ENCODE measurements at places on chromosomes 12 and 14.

GRCh38 chr12:66665435-66665985 lies 13.4 kb downstream of the GRIP1 start:
- no peak for DNase-seq

- no peak for DNase-seq
Measured at GRCh38 chr14:80862983-80863382, 78.6 kb downstream of the CEP128 start.

- no peak for DNase-seq
Measured at GRCh38 chr12:60071759-60072191, 475.9 kb downstream of the SLC16A7 start.

DNA sequence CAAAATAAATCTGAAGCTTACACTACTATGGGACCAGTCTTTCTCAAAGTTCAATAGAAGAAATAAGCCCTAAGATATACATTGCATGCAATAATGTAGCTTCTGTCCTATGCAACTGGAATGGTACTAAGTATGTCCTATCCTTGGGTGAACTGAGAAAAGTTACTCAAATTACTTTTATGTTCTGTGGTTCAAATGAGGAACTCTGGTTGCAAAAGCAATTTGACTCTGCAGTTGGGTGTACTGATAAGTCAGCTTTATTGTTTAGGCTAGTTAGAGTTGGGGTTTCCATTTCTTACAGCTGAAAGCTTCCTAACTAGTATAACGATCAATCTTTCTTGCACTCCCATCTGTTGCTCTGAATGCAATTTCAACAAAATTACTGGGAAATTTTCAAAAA lies 29.2 kb downstream of the GPR135 start:
- no peak for DNase-seq

DNA sequence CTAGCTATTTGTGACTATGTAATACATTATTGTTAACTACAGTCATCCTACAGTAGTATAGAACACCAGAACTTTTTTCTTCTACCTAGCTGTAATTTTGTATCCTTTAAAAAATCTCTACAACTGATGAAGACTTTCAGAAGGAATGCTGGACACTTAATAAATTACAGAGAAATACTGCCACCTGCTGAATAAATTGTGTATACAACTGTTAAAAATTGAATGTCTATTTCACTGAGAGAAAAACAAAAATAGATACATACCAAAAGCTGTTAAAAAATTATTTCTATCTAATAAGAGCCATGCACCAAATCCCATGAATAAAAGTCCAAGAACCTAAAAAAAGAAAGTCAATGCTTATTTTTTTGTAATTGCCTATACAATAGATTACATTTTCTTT lies 6.6 kb downstream of the TSPAN19 start:
- DNase-seq = no peak

GRCh38 chr12:111842556-111843396 lies 748 bp downstream of the MAPKAPK5 start:
- no peak for DNase-seq

- DNase-seq = no peak
Measured at GRCh38 chr14:53491884-53492277, 338.8 kb upstream of the DDHD1 start.

- DNase-seq = no peak
Measured at GRCh38 chr14:83379436-83379835, 1845.8 kb upstream of the SEL1L start.

DNA sequence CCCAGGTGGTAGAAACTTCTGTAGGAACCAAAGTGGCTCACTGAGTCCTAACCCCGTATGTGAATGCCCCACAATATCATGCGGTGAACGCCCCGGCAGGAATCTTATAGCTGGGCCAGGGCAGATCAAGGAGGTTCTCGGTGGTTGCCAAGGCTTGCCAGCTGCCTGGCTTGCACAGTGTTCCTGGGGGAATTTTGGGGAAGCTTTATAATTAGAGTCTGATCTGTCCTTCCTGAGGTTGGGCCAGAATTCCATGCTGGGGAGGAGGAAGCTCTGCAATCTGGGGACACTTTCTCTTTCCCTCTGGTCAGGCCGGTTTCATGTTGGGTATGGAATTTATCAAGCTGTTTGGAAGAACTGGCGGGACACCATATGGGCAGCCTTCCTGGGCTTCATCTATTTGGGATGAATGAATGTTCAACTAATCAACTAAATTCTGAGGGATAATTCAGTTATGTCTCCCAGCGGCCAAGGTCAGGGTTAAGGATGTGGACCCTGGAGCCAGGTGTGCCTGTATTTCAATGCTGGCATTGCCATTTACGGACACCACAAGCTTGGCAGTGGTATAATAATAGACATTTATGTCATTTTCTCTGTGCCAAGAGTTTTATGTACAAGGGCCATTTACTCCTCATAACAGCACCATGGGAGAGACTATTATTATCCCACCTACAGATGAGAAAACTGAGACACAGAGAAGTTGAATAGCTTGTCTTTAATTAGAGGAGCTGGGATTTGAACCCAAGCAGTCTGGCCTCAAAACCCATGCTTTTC lies 54.3 kb downstream of the SVOP start:
- DNase-seq = no peak

DNA sequence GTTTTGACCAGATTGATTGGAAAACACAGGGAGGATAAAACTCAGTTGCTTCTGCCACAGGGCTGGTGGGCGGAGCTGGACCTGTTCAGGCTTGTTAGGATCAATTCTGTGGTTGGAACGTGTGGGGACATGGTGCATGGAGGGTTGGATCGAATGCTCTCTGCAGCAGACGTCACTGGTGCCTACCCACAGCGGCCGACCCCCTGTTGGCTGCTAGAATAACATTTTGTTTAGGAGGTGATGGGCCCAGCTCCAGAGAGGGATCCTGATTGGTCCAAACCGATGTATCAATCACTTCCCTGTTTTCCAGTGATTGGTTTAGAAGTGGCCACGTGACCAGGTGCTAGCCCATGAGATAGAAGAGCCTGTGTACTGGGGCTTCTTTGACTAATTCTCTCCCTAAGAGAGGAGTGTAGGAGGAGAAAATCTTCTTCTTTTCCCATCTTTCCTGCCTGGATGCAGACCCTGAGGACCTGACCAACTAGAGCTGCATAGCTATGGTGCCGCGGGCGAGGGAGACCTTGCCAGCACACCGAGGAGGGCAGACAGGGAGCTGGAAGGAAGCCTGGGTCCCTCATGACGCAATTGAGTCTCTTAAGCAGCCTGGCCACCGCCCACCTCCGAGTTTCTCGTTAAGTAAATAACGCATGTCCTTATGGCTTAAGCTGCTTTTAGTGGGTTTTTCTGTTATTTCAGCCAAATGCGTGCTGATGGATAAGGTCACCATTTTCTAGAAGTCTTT lies 163.5 kb downstream of the AACS start:
- DNase-seq = no peak

- no peak for DNase-seq
Measured at GRCh38 chr12:124147575-124147974, 147.3 kb upstream of the RFLNA start.

- DNase-seq = no peak
Measured at GRCh38 chr12:12393171-12393570, 36.3 kb downstream of the BORCS5 start.

- no peak for DNase-seq
Measured at GRCh38 chr12:51349026-51349425, 2.5 kb upstream of the CELA1 start.

DNA sequence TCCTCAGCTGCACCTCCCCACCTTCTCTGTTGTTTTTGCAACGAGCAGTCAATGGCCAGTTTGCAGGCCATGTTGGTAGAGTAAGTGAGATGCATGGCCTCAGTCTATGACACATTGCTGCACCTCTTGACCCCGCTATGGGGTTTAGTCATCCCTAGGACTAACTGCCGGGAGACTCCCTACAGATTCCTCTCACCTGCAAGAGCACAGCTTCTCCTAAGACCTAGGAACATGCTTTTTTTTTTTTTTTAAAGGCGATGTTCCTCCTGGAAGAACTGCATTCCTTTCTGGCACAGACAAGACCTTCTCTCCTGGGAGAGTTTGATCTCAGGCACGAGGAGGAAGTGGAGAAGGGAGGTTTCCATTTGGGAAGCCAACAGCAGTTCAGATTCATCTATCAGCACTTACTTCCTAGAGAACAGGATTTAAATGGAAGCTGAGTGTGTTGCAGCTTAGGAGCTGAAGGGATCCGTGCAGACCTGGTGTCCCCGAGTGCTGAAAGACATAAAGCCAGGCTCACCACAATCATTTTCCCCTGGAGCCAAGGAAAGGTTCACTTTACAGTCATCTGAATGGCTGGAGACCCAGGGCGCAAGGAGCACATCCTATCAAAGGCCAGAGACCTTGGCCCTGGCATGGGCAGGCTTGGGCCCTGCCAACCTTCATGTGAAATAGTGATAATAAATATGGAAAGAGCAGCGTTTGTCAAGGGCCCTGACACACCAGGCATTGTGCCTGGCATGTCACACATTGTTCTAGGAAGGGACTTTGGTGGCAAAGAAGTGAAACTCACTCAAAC lies 104.1 kb downstream of the LGMN start:
- no peak for DNase-seq

DNA sequence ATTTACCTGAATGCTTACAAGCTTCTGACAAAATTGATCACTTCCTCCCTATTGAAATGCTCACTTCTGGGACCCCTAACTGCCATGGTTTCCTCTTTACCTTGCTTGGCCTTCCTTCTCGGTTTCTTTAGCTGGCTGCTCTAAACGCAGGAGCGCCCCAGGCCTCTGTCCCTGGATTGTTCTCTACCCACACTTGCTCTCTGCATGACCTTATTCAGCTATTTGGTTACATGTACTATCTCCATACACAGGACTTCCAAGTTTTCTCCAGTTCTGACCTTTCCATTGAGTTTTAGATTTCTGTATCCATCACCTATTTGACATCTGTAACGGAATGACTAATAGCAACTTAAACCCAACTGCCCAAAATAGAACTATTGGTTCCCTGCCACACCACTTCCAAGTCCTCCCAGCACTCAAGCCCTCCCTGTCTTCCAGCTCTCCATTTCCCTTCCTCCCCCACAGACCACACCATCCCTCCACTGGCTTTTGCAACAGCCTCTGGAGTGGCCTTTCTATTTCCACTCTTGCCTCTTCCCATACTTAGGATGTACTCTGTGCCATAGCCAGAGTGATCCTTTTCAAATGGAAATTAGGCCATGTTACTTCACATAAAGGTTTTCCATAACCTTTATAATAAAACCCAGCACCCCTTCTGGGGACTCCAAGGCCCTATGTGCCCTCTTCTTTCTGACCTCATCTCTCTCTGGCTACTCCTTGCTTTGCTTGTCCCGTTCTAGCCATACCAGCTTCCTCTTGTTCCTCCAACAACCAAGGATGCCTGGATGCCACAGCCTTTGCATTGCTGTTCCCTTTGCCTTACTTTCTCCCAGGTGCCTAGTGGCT lies 202.2 kb downstream of the AEBP2 start:
- DNase-seq = no peak

DNA sequence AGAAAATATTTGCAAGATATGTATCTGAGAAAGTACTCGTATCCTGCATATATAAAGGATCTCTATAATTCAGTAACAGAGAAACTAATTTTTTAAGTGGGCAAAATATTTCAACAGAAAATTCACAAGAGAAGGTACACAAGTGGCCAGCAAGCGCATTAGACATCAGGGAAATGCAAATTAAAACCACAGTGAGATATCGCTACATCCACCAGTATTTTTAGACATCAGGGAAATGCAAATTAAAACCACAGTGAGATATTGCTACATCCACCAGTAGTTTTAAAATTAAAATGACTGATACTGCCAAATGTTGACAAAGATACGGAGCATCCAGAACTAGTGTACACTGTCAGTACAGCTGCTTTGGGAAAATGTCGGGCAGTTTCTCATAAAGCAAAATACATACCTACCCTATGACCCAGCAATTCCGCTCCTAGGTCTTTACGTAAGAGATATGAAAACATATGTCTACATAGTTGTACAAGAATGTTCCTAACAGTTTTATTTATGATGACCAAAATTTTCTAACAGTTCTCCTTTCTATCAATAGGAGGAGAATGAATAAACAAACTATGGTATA lies 2.8 kb upstream of the KCNK13 start:
- DNase-seq = no peak

- no peak for DNase-seq
Measured at GRCh38 chr14:51653775-51654532, 2.2 kb downstream of the FRMD6 start.

- DNase-seq = no peak
Measured at GRCh38 chr12:99154216-99154982, 493.2 kb upstream of the GARIN6 start.

DNA sequence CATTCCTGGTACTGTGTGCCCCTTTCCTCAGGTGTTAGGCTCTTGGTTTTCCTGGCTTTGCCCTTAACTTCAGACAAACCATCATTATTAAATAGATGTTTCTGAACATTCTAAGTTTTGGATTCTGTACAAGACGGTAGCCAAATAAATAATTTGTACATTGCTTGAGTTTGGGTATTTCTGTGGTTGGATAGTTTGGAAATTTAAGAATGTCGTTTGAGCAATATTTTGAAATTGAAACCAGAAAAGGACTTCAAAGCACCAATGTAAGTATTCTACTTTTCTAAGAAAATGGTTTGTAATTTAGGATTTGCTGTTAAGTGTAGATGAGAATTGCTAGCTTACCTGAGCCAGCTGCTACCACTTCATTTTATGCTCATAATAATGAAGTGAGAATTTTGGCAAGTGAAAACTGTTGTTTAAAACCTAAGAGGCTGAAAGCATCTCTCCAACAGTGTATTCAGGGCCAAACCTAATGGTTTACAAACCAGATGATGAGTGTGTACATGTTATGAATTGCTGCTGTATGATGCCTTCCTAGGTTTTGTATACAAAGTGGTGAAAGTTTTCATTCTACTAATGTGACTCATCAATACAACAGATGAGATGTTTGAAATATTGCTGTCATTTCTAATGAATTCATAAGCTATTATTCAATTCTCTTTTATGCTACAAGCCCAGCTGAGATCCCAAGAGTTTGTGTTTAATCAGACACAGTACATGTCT lies 181.5 kb upstream of the PRKD1 start:
- DNase-seq = no peak

- no peak for DNase-seq
Measured at GRCh38 chr14:69481815-69482568, 2.5 kb upstream of the PLEKHD1 start.

DNA sequence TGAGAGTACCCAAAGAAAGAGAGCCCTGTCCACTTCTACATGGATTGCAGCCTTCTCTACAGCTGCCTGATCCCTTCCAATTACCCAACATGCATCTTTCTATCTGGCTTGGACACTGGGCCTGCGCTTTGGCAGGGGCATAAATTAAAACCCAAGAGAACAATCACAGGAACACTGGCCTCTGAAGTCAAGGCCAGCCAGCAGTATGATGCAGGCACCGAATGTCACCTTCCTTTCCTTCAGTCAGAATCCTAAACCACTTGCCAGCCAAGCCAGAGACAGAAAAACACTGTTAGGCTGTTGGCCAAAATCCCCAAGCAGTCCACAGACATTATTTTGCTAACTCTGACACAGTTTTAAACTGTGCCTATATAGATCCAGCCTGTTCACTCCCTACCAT lies 113.7 kb downstream of the DUSP6 start:
- no peak for DNase-seq

- peak; percentile 57 for DNase-seq
Measured at GRCh38 chr12:118357257-118358007, 15.3 kb downstream of the TAOK3 start.

GRCh38 chr14:106605548-106606448 lies 1079.4 kb downstream of the TMEM121 start:
- peak; percentile 85 for DNase-seq

Measured in memory B cell (primary cell).